ENCODE measurements at places on chromosomes 6 and 20.

DNA sequence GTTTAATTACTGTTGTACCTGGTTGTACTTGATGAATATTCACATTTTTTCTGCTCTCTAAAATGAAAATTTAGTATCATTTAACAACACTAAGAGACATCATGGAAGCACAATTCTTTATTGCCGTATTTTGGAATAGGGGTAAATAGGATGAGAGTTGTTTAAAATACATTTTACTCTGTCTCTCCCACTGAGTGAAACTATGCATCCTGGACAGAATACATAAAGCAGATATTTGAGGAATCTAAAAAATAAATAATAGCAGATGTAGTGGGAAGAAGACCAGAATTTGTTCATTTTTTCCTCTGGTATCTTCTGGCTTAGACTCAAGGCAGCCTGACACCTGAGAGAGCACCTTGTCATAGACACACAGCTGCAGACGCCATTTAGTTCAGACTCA lies 119.1 kb upstream of the AHI1 start:
- no peak for DNase-seq

- peak; percentile 66 for DNase-seq
Measured at GRCh38 chr6:3294921-3295871, 36.4 kb downstream of the PSMG4 start.

DNA sequence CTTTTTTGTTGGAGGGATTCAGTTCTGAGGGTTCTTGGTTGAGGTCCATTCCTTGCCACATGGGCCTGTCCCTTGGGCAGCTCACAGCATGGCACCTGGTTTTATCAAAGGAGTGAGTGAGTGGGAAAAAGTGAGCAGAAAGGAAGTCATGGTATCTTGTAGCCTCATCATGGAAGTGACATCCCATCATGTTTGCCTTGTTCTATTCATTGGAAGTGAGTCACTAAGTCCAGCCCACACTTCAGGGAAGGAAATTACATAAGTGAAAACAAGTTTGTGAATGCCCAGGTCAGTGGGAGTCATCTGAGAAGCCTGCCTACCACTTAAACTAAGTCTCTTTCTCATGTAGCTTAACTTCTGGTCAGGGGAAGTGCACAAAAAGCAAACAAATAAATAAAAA lies 32.8 kb upstream of the ZNFX1 start:
- no peak for DNase-seq

DNA sequence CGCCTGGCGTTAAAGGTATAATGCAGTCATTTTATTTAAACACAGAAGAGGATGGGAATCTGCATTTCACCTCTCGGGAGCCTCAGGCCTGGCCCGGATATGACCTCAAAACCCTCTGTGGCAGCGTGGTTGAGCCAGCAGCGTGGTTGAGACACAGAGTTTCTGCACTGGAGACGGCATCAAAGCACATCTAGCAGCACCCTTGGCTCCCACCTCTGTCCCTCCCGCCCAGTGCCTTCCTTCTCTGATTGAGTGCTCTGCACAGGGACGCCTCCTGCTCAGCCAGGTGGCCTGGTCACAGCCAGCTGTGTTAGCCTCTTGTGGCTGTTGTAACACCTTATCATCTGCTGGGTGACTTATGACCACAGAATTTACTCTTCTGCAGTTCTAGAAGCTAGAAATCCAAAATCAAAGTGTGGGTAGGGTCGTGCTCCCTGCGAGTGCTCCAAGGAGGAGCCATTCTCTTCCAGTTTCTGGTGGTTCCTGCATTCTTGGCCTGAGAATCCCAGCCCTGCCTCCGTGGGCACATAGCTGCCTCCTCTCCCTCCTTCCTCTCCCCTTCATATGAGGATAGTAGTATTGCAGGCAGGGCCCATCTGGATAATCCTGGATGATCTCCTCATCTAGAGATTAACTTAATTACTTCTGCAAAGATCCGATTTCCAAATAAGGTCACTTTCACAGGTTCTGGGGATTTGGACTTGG lies 156.7 kb downstream of the SYCP2 start:
- no peak for DNase-seq

DNA sequence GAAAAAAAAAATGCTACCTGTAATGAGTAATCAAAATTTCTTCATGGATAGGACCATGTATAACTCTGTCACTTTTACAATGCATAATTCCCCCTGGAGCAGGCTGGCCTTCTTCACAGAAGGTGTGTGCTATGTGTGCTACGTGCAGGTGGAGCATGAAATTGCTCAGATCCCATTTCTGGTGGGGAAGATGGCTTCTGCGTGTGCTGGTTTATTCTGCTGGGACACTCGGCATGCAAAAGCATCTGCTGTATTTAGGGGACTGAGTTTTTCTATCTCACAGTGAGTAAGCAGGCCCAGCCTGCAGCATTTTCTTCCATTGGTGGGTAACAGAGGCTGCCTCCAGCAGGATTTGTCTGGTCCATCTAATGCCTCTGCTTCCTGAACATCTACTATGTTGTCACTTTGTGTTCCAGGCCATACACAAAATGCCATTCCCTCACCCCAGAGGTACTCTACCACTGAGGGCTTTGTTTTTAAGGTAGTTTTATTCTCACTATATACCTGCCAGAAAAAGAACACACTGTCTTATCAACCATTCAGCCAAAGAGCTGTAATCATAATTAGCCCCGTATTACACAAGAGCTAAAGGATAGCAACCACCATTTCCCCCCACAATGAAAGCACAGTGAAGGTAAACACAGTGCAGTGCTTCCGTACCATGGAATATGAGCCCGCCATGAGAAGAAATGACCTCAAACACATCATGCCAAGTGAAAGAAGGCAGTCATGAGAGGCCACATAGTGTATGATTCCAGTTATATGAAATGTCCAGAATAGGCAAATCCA lies 62.4 kb downstream of the SYNDIG1 start:
- DNase-seq: no peak

DNA sequence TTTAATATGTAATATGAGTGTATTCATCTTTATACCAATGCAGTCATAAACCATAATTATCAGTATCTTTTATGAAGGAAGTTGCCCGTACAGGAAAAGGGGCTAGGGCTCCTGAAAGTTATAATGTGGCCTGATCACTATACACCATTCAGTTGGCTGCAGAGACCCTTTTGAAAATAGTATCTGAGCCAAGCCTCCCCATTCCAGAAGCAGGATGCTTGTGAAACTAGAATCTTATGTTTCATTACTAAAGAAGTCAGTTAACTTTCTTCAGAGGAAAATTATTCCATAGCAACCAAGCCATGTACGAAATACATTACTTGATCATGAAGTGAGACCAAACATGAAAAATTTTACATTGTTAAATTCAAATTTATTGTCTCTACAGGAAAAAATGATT lies 251.5 kb upstream of the TCF21 start:
- no peak for DNase-seq

DNA sequence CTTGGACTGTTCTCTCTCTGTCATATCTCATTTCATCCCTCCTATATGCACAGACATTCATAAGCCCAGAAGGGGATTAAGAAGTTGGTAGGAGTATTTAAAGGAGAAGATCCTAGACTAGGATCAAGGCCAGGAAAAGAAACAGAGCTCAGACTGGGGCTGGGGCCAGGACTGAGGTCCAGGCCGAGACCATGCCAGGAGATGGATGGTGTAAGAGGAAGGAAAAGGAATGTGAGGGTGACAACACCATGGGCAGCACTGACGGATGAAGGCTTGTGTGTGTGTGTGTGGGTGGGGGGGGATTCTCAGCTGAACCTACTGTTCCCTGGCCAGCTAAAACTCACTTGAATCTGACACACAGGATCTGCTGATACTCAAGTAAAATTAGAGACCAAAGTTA lies 182.1 kb downstream of the KIF6 start:
- no peak for DNase-seq

DNA sequence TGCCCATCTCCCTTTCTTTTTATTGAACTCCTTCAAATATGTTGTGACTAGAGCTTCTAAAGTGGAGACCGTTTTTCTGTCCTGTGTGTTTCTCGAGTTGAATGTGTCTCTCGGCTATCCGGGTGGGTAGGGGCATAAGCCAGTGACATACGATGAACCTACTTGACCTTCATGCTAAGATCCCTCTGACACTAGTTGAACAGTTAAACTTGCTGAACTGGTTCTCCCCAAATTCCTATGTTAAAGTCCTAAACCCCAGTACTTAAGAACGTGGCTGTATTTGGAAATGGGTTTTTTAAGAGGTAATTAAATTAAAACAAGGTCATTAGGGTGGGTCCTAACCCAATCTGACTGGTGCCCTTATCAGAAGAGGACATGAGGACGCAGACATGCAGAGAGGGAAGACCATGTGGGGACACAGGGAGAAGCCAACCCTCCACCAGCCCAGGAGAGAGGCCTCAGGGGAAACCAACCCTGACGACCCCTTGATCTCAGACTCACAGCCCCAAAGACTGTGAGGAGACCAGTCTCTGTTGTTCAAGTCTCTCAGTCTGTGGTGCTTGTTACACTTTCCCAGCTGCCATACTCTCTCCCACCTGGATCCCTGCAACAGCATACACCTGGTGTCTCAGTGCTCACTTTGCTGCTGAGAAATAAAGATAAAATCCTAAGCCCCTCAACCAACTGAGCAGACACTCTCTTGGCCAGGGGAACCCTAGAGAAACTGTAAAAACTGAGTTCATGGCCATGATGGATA lies 208.4 kb downstream of the MYLK4 start:
- DNase-seq: no peak

GRCh38 chr20:46575937-46576461 lies 25.5 kb upstream of the OCSTAMP start:
- no peak for DNase-seq

DNA sequence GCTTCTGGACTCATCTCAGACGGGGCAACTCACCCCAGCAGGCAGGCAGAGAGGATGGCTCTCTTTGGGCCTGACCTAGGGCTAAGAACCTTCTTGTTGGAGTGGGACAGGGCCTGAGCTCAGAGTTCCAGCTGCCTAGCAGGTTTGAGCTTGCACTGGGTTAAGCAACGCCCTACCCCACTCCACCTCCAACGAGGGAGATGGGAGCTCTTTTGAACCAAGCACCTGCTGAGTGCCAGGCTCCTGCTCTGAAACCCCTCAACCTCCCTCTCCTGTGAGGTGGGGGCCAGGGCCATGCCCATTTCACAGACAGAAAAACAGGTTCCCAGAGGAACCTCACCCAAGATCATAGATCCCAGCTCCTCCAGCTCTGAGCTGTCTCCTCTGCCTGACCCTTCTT lies 54.3 kb downstream of the SNAI1 start:
- DNase-seq: no peak

DNA sequence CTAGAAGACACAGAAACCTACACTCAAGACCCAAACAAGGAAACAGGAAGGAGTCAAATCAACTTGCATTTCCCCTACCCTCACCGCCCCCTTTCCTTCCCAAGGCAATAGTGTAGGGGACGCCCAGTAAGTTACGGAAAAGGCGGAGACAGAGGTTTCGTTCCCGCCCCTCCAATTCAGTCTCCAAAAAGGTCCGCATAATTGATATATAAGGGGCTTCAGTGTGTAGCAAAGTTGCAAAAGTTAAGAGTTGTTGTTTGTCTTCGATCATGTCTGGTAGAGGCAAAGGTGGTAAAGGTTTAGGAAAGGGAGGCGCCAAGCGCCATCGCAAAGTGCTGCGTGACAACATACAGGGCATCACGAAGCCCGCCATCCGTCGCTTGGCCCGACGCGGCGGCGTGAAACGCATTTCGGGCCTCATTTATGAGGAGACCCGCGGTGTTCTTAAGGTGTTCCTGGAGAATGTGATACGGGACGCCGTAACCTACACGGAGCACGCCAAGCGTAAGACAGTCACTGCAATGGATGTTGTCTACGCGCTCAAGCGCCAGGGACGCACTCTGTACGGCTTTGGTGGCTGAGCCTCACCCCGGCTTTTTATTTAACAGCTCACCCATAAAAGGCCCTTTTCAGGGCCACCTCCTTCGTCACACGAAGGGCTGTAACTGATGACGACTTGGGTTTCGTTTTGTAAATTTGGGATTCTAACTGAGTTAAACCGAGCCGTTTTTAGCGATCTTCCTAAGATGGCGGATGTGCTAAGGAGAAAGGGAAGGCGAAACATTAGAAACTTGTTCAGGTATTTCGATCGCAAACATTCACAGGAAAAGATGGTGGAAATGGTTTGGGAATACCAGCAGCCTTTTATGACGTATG lies 124.6 kb upstream of the BTN3A2 start:
- DNase-seq: no peak

DNA sequence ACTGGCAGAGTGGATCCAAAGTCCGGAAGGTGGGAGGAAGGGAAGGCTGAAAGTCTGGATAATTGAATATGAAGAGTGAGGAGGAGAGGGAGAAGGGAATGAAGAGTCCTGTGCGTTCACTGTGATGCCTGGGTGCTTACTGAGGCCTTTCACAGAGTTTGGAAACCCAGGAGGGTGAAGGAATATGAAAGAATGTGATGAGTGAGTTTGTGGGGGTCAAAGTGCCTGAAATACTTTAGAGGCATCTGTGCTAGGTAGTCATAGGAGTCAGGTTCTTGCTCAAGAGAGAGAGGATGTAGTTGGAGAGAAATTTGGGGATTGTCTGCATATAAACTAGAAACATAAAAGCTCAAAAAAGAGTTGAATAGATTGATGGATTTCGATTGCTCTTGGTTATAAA lies 20.7 kb downstream of the NKX2-4 start:
- no peak for DNase-seq

- no peak for DNase-seq
Measured at GRCh38 chr6:157983406-157984119, 1.9 kb downstream of the SYNJ2 start.

DNA sequence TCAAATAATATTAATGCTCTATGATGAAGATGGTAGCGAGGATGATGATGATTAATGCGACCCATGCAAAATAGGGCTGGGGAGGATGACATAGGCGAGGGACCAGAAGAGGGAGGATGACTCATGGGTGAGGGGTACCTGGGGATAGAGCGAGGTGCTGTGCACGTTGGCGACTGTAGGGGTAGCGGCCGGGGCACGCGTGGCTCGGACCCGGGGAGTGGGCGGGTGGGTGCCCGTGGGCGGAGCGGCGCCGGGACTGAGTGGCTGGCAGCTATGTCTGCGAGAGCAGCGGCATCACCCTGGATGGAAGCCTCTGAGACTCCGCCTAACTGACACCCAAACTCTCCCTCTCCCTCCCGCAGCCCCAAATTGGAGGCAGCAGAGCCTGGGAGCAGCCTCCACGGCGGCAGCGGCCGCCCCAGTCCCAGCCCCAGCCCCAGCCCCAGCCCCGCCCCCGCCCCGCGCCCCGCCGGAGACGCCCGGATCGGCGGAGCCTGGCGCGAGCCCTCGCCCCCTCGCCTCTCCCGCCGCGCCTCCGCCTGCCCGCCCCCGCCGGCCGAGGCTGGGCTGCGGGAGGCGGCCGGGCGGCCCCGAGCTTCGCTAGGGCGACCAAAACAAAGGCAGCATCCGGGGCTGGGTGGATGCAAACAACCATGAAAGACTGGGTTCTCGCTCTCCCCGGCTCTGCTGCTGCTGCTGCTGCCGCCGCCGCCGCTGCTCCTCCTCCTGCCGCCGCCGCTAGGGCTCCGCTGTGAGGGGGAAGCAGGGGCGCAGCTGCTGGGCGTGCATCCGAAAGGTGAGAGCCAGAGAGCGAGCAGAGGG lies at the start of gene RIMS1:
Gene RIMS1 (plus strand): TSS at position 367 of the 822 bp plus-strand sequence. CDS start 474 bp downstream, outside the sequence.
- no peak for DNase-seq

GRCh38 chr20:10667077-10667401 lies 6.8 kb downstream of the JAG1 start:
- DNase-seq: no peak

- DNase-seq: no peak
Measured at GRCh38 chr6:107989166-107990094, 31.4 kb upstream of the SEC63 start.

All from NCI-H2029 treated with DMSO at 0.1 percent for 48 hours (cell line).